Nucleus accumbens (tissue), 56 donors: ENCODE measurements at places on chromosomes 1 and 21.
A peak's percentile ranks its signal among the peaks of the same experiment; 100 is the strongest.

DNA sequence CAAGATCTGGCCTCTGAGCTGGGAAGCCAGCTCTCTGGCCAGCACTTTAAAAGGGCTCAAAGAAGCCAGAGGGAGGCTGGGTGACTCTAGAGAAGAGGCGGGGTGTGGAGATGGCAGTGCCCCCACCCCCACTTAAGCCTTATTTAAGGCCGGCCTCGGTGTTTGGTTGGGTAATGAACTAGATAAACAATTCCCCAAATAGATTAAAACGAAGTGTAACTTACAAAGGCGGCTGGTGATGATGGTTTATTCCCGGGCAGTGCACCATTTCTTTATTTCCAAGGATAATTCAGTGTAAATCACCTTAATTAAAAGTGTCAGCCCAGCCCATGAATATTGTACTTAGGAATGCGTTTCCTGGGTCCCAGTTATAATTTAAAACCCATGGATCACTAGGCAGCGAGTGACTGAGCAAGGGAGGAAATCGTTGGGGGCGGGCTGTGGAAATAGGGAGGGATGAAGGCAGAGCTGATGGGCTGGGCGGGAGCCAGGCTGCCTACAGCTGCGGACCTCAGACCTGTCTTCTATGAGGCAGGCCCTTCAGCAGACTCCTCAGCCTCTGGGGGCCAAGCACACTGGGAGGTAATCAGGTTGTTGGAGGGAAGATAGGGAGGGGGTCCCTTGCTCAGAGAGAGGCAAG is 54.9 kb downstream of the TMEM53 start:
- no peak for DNase-seq

GRCh38 chr21:42237577-42237976 is 18.6 kb downstream of the ABCG1 start:
- no peak for DNase-seq

- DNase-seq = no peak
Measured at GRCh38 chr1:205260948-205261732, 33.4 kb downstream of the TMCC2 start.

- no peak for DNase-seq
Measured at GRCh38 chr1:228352677-228353481, 53.8 kb downstream of the TRIM11 start.

- DNase-seq = no peak
Measured at GRCh38 chr1:201173736-201174135, 16.9 kb upstream of the IGFN1 start.

DNA sequence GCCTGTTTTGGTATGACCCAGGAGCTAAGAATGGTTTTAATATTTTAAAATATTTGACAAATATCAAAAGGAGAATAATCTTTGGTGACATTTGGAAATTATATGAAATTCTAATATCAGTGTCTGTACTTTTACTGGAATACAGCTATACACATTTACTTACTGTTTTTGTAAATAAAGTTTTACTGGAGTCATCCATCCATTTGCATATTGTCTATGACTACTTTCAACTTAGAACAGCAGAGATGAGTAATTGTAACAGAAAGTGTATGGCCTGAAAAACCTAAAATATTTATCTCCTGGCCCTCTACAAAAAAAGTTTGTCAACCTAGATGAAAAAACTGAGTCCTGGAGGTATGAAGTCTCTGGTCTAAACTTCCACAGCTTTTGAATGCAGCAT is 5.8 kb upstream of the MAP3K7CL start:
- no peak for DNase-seq

GRCh38 chr1:212062832-212063438 is 27.4 kb downstream of the DTL start:
- no peak for DNase-seq

DNA sequence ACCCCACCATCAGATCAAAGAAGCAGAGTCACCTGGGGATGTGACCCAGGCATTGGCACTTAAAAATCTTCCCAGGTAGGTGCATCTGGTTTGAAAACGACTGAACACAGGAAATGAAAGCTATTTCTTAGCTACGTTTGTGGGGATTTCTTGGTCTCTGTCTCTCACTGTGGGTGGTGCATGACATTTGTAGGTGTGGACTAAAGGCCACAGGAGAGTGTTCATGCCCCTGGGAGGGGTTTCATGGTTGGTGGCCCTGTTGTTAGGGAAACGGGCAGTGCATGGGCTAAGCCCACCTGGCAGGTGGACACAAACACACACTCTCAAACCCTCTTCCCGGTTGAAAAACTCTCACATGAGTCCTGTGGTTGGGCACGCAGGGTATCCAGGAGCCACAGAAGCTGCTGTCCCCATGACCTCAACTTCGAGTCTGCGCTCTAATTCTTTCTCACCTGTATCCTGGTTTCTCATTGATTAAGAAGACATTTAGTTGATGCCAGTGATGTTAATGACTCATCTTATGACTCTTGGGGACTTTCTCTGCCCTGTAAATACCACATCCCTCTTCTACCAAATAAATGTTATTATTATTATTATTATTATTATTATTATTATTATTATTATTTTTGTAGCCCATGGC is 119.4 kb downstream of the MRPS6 start:
- DNase-seq = no peak

GRCh38 chr1:32538887-32539583 is at the start of gene ZBTB8A:
TSS of gene ZBTB8A (plus strand) at chr1:32539427. CDS start at chr1:32592932, 53,505 bp downstream.
- DNase-seq = peak; percentile 2

DNA sequence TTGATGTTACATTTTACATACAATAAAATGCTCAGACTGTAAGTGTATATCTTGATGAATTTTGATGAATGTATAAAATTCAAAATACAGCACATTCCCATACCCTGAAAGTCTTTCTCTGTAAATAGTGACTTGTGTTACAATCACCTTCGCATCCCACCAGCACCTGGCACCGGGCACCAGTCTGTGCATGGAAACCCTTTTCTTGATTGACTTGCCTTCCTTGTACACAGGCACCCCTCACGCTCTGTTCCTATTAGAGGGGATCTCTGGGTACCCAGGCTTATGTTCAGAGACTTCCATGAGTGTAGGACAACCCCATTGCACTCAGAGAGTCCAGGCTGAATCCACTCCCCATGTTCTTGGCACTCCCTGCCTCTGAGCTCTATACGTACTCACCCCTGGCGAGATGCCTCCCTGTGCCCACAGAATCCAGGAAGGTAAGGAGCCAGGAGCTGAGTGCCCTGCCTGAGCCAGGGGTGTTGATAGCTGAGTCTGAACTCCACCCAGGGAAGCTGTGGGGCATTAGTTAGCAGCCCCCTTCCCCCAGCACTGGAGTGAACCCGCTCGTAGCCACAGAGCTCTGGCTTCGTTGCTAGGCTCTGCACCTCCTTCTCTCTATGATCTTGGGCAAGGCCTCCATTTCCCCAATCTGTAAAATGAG is 22.5 kb upstream of the PKP1 start:
- no peak for DNase-seq

GRCh38 chr1:70336050-70336449 is 18.5 kb downstream of the ANKRD13C start:
- DNase-seq = no peak
